Stimulated activated naive CD4-positive, alpha-beta T cell (primary cell): ENCODE measurements at places on chromosomes 11 and 22.

DNA sequence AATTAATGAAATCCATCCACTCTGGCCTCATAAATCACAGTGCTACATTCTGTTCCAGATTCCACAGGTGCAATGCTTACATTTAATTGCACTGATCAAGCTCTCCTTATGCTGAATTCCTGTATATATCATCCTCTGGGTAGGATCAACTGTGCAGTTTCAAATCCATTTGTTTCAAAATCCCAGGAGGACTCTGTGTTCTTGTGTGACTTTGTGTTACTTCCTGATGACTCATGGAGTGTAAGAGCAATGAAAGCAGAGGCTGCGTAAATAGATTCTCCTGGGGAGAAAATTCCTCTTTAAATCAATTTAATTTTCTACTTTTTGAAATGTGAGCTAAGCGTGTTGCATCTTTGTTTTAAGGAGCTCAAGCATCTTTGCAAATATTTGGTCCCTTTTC lies 752.7 kb downstream of the METTL15 start:
- DNase-seq: no peak

GRCh38 chr11:15969701-15970329 lies 386.5 kb downstream of the SOX6 start:
- no peak for DNase-seq

- no peak for DNase-seq
Measured at GRCh38 chr22:44454113-44454769, 43.8 kb downstream of the RTL6 start.

GRCh38 chr11:118910309-118911112 lies 15.2 kb downstream of the BCL9L start:
- DNase-seq: peak; percentile 32

- DNase-seq: no peak
Measured at GRCh38 chr11:129143335-129143734, 48.8 kb downstream of the ARHGAP32 start.

- DNase-seq: no peak
Measured at GRCh38 chr11:61787928-61788491, 4.4 kb downstream of the TMEM258 start.

- DNase-seq: no peak
Measured at GRCh38 chr11:19499999-19500398, 212.6 kb upstream of the NAV2 start.

DNA sequence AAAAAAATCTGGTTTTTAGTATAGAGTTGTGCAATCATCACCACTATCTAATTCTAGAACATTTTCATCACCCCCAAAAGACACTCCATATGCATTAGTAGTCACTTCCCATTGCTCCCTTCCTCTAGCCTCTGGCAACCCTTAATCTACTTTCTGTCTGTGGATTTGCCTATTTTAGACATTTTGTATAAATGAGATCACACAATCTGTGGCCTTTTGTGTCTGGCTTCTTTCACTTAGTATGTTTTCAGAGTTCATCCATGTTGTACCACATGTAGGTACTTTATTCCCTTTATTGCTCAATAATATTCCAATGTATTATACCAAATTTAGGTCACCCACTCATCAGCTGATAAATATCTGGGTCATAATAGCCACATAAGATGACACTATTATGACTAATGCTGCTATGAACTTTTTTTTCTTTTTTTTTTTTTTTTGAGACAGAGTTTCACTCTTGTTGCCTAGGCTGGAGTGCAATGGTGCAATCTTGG lies 67.5 kb upstream of the SCUBE2 start:
- no peak for DNase-seq

DNA sequence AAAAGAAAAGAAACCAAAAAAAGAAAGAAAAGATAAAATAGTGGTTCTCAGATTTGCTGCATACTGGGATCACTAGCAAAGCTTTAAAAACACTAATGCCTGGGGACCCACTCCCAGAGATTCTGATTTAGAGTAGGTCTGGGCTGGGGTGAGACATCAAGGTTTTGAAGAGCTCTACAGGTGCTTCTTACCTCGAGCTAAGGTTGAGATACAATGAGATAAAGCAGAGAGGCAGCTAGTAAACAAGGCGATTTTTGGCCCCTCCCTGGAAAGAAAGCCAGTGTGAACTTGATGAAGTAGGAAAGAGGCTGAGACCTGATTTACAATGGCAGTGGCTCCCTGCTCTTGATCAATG lies 327.6 kb upstream of the CCDC90B start:
- DNase-seq: no peak

DNA sequence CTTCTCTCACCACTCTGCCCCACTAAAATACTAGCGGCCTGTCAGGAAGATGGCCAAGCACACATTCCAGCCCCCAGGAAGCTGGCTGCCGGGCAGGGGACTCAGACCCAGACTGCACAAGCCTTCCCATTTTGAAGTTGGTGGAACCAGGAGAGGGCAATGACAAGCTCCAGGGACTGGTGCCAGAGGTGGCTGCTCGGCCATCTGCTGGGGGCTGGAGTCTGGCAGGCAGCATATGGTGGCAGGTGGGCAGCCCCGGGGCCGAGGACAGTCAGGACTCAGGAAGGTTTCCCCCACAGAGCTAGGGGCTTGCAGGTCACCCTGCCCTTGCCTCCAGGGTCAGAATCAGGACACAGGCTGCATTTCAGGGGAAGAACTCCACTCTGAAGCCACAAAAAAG lies 22.6 kb downstream of the KCNJ5 start:
- DNase-seq: no peak

DNA sequence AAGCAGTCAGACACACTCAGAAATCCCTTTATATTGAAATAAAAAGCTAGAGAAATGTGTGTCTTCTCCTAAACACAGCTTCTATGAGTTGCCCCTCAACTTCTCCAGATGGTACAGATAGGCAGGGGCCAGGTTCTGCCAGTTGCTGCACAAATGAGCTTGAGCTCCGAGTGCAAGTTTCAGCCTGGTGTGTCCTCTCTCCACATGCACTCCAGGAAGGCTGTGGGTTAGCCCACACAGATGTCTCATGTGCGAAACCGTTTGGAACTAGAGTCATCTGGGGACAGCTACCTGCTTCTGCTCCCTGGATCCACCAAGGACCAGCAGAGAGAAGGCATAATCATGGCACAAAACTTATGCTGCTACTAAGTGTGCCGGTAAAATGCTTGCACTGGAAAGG lies 812.6 kb downstream of the OPCML start:
- DNase-seq: no peak
